Activated CD8-positive, alpha-beta memory T cell treated with anti-CD3 and anti-CD28 coated beads, Interleukin-2, amount 50 U/mL, for 4 hours (primary cell): ENCODE measurements at places on chromosomes 11 and 22.

DNA sequence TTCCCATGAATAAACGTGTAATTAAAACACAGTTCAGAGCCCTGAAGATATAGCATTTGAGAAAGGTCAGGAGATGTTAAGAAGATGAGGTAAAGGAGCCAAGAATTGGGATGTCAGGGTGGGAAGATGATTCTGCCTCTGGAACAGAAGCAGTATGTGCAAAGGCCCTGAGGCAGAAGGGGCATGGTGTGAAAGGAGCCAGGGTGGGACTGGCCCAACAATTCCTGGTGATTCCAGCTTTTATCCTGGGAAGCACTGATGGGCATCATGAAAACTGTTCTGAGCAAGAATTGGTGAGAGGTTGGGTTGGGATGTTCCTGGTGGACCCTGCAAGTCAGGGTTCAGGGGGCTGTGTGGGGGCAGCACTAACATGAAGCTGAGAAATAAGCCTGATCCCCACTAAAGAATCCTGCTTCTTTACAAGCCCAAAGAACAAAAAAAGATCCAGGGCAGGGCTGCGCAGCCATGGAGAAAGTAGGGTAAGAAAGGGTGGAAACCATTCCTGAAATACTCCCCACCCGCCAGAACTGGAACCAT is 2.5 kb upstream of the FXYD6 start:
- DNase-seq: no peak

DNA sequence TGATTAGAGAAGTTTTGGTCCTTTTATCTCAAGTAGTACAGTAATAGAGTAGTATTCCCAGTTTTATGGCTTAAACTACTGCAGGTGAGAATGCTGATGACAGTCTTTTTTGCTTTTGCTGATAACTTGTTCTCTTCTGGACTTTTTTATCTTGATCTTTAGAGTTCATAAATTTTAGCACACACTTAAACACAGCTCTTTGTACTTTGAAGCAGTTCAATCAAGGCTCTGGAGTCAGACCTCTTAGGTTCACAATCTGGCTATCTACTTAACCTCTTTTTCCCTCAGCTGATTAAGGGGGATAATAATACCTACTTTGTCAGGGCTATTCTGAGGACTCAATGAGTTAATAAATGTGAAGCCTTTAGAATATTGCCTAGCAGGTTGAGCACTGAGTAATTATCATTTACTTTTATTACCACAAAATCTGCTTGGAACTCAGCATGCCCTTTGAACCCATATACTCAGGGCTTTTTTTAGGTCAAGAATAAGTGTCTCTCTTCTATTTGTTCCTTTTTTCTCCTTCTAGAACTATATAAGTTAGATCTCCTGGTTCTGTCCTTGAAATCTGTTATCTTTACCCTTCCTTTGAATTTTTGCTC is 51.9 kb downstream of the CSTF3 start:
- no peak for DNase-seq

DNA sequence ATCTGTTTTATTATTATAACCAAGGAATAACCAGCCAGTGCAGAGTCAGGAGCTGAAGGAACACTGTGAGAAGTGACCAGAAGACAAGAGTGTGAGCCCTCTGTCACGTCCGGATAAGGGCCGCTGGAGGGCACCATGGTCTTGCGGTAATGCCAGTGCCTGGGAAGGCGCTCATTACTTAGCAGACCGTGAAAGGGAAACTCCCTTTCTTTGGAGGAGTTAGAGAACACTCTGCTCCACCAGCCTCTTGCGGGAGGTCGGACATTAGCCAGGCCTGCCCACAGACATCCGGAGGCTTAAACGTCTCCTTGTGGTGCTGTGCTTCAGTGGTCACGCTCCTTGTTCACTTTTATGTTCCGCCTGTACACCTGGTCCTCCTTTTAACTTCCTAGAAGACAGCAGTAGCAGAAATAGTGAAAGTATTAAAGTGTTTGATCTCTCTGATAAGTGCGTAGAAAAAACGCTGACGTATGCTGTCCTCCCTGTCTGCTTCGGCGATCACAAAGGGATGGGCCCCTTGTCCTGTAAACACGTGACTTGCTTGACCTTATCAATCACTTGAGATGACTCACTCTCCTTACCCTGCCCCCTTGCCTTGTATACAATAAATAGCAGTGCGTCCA is 120.6 kb upstream of the LMO1 start:
- no peak for DNase-seq

DNA sequence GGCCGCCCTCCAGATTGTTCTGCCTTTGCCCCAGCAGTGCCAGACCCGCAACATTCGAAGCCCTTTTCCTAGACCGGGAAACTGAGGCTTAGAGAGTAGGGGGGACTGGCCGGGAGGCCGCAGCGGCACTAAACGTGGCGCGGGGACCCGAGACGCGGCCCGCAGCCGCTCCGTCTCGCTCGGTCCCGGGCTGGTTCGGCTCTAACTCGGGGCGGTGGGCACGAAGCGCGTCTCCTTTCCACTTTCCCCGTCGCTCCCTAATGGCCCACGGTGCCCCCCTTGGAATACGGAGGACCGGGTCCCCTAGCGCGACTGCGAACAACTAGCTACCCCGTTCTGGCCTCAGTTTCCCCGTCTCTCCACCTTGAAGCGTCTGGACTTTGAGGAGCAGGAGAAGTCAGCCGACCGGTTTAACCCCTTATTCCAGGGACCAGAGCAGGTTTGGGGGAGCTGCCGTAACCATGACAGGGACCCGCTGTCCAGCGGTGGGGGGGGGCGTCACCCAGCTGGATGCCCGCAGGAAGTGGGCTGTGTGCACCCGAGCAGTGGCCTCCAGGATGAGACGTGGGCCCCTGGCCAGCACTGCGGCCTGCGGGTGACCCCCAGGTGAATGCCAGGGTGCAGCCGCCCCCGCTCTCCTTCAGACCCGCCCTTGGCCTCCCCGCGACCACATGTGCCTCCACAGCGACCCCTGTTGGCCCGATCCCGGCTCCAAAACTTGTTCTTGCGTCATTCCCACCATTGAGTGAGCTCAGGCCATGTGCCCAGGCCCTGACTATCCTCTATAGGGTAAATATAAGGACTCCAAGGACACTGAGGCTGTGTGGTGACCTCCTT is 1.1 kb downstream of the CDC42EP1 start:
- peak; percentile 84 for DNase-seq

GRCh38 chr11:7004482-7004881 is 15.7 kb downstream of the ZNF214 start:
- no peak for DNase-seq

GRCh38 chr11:119144825-119145486 is 3.9 kb upstream of the ABCG4 start:
- no peak for DNase-seq

- no peak for DNase-seq
These were observed 57.5 kb upstream of the LMO2 start for GRCh38 chr11:33949252-33949913.

DNA sequence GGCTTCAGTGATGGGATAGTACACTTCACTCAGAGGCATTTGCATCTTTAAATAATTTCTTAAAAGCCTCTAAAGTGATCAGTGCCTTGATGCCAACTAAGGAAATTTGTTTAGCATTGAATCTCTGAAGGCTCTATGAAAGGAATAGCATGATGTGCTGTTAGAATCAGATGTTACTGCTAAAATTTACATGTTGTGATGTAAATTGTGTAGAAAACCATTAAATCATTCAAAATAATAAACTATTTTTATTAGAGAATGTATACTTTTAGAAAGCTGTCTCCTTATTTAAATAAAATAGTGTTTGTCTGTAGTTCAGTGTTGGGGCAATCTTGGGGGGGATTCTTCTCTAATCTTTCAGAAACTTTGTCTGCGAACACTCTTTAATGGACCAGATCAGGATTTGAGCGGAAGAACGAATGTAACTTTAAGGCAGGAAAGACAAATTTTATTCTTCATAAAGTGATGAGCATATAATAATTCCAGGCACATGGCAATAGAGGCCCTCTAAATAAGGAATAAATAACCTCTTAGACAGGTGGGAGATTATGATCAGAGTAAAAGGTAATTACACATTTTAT is 4.6 kb downstream of the MALAT1 start:
- DNase-seq: no peak

DNA sequence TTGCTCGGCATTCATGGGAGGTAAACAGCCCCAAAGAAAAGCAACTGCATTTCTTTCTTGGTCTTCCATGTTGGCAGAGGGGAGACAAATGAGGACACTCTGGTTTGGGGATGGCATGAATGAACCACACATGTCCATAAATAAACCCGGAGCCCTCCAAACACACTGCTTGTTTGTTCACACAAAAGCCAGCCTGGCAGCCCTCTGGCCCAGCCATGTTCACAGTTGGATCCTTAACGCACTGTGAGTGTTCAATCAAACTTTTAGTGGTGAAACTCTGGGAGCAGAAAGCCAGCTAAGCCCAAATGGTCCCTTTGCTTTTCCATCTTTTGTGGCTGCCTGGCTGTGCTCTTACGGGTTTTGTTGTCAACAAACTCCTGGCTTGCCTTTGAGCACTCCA is 336.8 kb downstream of the CADM1 start:
- no peak for DNase-seq

DNA sequence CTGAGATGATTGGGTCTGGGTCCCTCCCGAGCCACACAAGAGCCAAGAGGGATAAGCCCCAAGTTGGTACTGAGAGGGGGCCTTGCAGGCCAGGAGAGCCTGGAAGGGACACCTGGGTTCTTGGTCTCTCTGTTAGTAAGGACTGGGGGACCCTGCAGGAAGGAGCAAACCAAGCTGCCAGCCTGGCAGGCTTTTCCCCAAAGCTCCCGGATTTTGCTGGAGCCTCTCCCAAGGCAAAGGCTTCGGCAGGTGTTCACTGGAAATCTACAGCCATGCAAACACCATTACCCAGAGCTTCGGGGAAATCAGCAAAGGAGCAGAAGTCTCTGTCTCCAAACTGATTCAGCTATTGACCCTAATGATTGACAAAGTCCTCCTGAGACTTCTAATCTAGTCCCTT is 527.9 kb downstream of the BUD13 start:
- no peak for DNase-seq

DNA sequence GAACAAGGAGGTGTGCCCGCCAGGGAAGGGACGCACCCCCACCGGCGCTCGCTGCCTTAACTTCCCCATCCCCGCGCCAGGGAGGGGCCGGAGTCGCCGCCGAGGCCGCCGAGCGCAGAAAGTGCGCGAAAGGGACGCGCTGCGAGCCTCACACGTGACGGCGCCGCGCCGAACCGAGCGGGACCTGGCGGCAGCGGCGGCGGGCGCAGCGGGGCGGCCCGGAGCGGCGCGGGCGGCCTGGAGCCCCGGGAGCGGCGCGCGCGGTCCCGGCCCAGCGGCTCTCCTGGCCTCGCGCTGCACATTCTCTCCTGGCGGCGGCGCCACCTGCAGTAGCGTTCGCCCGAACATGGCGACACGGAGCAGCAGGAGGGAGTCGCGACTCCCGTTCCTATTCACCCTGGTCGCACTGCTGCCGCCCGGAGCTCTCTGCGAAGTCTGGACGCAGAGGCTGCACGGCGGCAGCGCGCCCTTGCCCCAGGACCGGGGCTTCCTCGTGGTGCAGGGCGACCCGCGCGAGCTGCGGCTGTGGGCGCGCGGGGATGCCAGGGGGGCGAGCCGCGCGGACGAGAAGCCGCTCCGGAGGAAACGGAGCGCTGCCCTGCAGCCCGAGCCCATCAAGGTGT is at the start of gene SORL1:
TSS of gene SORL1 (plus strand) at position 329 of the 623 bp plus-strand sequence. CDS start at position 347, 18 bp downstream.
- peak; percentile 76 for DNase-seq

- DNase-seq: no peak
These were observed 5.8 kb upstream of the SLC43A3 start for GRCh38 chr11:57432714-57433163.

GRCh38 chr22:44542561-44543222 is 44.7 kb upstream of the RTL6 start:
- DNase-seq: no peak

- DNase-seq: no peak
These were observed 138.5 kb downstream of the ARHGAP42 start for GRCh38 chr11:100825626-100826025.

DNA sequence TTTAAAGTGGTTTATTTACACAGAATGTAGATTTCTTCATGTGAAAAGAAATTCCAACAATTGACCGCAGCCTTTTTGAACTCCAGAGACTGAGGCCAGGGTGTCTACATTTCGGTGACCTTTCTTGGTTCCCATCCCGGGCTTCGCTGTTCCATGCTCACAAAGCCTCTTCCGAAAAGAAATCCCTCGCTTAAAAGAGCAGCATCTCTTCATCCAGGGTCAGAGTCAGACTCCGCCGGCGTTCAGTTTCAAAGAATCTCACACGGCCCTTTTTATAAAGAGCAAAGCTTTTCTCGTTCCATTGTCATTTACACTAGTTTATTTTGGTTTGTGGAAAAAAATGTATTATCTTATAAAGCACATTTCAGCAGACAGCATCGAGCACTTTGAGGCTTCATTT is 530.6 kb upstream of the B3GAT1 start:
- no peak for DNase-seq

GRCh38 chr11:35126879-35127581 is 11.9 kb upstream of the CD44 start:
- DNase-seq: no peak
